HEK293T (cell line): ENCODE measurements at places on chromosomes 4 and X.

DNA sequence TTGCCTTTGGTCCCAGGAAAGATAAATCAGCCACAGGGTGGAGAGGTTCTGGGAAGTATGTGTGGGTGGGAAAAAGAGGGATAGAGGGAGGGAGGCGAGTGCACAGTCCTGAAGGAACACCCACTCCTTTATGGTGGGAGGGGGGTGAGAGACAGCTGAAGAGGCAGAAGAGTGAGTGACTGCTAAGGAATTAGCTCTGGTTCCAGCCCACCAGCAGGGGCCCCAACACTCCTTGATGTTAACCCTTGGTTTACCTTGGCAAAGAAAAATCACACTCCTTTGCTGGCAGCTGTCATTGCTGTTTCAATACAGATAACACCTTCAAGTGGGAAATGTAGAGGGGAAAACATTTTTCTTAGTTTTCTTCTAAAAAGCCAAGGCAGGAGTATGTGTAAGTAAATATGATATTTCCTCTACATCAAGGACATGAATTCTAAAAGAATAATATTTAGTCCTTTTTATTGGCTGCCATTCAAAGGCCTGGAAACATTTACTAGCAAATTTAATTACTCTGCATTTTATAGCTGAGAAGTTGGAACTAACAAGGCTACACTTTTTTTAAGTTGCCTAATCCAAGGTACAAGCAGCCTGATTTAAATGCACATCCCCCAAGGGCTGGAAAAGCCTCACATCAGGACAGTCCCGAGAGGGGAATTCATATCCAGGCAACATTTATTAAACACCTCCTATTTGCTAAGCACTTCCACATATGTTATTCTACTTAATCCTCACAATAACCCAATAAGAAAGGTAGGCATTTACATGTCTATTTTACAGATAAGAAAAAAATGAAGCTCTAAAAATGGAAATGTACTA lies 81.7 kb downstream of the HS6ST2 start:
- DNase-seq: peak; percentile 30

GRCh38 chr4:11746734-11747133 lies 318.0 kb upstream of the HS3ST1 start:
- no peak for DNase-seq

- peak; percentile 65 for DNase-seq
Observed at GRCh38 chr4:41661442-41662076, 87.0 kb downstream of the PHOX2B start.

DNA sequence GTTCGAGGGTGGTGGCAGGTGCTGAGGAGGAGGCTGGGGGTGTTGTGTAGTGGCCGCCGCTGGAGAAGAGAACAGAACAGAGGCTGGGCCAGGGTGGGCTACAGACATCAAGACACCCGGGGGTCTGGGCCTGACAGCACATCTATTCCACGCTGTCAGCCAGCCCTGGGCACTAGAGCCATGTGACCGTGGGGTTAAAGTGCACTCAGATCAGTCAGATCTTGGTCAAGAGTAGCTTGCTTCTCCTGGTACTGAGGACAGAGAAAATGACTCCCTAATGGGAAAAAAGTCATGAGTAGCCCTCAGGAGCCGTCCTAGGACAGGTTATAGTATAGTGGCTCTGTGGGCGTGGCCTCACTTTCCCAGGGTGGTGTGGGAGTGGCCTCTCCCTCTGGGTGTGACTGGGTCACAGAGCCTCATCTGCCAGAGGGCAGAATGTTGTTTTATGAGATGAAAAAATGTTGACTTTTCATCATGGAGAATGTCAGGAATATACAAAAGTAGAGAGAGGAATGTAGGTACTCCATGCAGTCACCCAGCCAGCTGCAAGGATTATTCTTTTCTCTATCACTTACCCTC lies 19.4 kb downstream of the TRMT44 start:
- DNase-seq: no peak

DNA sequence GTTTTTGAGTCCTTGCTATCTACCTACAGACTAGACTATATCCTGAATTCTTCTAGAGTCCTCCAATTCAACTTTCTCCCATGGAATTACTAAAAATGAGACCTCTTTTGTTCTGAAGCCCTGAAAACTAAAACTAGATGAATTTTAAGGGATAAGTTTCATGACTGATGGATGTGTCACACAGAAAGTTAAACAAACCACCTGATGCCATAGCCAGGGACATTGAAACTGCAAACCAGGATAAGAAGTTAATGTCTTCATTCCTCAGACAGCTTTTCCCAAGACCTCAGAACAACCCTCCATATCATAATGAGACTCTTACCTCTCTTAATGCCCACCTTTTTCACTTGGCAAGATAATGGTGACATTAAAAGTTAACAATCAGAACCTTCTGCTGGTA lies 81.5 kb upstream of the PTPN13 start:
- no peak for DNase-seq

- no peak for DNase-seq
Observed at GRCh38 chr4:12439633-12440305, 1011.1 kb upstream of the HS3ST1 start.

DNA sequence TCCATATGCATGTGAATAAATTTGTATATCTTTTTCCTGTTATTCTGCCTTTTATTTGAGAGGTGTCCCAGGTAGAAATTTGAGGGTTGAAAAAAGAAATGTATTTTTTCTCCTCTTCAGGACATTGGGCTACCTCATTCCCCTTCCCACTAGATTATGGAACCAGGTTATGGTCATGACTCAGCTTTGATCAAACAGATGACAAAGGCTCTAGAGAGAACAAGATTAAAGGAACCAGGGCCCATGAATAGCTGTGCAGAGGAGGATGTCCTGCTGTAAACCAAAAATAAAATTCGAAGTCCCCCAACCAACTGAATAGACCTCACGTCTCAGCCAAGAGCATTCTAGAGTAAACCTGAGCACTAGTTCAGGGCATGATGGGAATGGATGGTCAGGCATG lies 313.2 kb downstream of the RAPGEF2 start:
- no peak for DNase-seq

DNA sequence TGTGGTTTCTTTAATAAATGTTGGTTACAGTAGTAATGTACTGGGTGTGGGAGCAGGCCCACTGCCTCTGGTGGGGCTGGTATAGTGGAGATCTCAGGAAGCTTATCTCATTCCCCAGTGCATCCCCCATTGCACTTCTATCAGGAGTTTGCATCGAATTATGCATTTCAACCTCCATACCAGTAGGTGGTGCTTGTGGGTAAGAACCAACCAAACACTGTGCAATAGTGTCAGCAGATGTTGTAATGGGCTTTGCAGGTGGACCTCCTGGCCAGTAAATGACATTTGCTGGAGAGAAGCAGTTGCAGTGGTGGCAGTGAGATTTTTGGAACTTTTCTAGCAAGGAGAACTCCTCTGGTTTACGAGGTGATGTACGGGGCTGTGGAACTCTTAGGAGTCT lies 150.6 kb downstream of the POU3F4 start:
- peak; percentile 20 for DNase-seq

GRCh38 chr4:145921231-145921630 lies 17.4 kb downstream of the ZNF827 start:
- DNase-seq: no peak

GRCh38 chr4:34466411-34466810 lies 1777.9 kb downstream of the ARAP2 start:
- DNase-seq: no peak

DNA sequence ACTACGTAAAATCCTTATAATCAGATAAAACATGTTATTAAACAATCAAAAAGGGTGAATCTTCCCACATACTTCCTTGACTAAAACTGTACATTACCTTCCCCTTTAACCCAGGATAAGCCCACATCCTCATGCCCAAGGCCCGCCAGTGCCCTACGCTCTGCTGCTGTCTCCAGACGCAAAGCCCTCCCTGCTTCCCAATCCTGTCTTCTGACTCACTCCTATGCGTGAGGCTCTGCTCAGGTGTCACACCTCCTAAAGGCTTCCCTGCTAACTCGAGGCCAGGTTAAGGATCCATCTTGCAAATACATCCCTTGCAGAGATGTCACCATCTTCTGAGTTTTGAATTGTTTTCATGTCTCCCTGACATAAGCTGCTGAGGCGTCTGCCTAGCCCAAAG lies 61.6 kb downstream of the STX18 start:
- no peak for DNase-seq

DNA sequence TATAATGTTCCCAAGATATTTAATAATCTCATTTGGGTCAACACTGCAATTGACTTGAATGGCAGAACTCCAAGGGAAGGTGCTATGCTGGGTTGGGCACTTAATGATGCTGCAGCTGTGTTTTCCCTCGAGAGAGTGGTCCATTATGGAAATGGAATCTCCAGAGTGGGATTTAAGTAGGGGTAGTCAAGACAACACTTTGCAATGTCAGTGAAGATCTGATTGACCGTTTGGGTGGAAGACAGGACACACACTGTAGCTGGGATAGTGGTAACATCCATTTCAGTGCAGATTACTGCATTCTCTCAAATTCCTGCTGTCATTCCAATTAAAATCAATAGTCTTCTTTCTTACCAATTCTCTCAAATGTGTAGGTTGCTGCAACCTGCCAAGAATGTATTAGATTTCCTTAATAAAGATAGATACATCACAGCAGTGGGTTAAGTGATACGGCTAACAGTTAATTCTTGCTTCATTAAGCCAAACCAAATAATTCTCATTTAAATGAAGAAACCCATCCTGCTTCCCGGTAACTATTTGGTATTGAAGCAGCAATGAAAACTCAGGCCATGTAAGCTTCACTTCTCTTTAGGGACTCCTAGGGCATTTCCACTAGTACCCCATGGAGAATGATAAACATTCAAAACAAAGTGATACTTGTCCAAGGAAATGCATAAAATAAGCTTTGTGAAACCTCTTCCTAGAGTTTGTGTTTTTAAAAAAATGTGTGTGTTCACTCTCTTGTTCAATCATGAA lies 40.5 kb upstream of the RASGEF1B start:
- no peak for DNase-seq

GRCh38 chrX:38891641-38892413 lies 90.6 kb downstream of the MID1IP1 start:
- DNase-seq: no peak

- peak; percentile 46 for DNase-seq
Observed at GRCh38 chr4:80266902-80267380, 477 bp downstream of the FGF5 start.

- no peak for DNase-seq
Observed at GRCh38 chrX:154695911-154696675, 42.7 kb upstream of the CTAG2 start.

- no peak for DNase-seq
Observed at GRCh38 chrX:38560776-38561125, 591 bp upstream of the TSPAN7 start.

DNA sequence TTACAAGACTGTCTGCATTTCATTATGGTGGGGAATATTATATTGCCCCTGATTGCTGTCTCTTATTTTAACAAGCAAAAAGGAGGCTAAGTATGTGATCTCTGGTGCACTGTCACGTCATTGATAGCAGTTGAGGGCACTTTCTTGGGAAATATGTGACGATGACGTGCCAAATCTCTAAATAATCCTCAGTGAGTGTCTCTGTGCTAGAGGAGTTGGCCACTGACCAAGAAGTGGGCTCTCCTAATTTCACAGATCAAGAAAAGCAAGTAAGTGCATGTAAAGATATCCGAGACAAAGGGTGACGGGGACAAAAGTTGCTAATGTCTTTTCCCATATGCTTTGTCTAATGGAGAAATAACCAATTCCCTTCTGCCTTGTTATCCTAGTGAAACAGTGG lies 487.4 kb upstream of the TENM3 start:
- no peak for DNase-seq

DNA sequence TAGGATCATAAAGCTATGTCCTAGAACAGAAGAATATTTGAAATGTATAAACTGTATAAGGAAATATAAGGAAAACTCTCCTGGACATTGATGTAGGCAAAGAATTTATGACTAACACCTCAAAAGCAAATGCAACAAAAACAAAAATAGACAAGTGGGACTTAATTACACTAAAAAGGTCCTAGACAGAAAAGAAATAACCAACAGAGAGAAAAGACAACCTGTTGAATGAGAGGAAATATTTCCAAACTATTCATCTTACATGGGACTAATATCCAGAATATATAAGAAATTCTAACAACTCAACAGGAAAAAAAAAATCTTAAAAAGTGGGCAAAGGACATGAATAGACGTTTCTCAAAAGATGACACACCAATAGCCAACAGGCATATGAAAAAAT lies 54.4 kb upstream of the PRDX4 start:
- no peak for DNase-seq

DNA sequence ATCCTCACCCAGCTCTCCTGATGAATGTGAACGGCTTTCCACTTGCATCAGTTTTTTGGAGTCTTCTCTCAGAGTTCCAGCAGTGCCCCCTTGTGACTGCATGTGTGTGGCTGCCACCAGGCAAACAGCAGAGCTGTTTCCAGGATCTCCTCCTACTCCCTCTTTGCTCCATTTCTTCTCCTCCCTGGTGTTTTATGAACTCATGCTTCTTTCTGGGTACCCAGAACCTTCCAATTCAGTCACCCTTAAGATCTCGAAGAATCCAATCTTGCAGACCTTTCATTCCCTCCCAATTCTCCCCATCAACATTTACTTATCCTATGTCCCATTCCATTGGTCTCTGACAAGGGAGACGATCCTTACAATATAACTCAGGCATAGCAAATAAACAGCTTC lies 6.8 kb upstream of the TCEANC start:
- DNase-seq: peak; percentile 63

DNA sequence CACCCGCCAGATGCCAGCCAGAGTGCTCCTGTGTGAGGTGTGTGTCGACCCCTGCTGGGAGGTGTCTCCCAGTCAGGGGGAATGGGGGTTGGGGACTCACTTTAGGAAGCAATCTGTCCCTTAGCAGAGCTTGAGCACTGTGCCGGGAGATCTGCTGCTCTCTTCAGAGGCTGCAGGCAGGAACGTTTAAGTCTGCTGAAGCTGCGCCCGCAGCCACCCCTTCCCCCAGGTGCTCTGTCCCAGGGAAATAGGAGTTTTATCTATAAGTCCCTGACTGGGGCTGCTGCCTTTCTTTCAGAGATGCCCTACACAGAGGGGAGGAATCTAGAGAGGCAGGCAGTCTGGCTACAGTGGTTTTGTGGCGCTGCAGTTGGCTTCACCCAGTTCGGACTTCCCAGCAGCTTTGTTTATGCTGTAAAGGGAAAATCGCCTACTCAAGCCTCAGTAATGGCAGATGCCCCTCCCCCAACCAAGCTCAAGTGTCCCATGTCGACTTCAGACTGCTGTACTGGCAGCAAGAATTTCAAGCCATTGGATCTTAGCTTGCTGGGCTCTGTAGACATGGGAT lies 80.8 kb downstream of the CCSER1 start:
- no peak for DNase-seq

DNA sequence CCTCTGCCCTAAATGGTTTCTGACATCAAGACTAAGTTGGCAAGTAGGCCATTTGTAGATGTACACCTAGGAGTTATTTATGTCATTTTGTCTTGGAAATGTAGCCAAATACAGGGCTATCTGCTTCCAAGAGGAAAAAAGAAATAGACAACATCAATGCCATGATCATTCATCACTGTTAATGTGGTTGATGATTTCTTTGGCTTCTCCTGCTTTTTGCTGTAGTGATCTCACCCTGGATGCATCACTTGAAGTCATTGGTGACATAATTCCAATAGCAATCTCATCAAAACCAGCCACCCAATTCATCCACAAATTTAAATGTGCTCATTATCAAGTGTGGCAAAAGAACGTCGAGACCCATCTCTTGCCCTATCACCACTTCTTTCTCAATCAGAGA lies 222.6 kb upstream of the PPARGC1A start:
- no peak for DNase-seq
